ENCODE measurements at places on chromosomes 4 and X. TPM values are rescaled to one million over a fixed set of nuclear protein-coding genes. Genes with fewer than 3 reads are reported as not detected.

Gene ARHGEF38
- not detected for total RNA-seq

Gene GPR82
- total RNA-seq = not detected

Gene APELA
- not detected for total RNA-seq

Gene OTUD6A
- total RNA-seq = not detected

Gene IL13RA1
- 1.9 TPM for total RNA-seq

Gene TCEAL2
- total RNA-seq = 0.84 TPM

Gene ODAM
- not detected for total RNA-seq

Gene DIAPH2
- 9.3 TPM for total RNA-seq

Gene EDNRA
- total RNA-seq = not detected

Gene GYPE
- 0.49 TPM for total RNA-seq

Gene SYTL4
- total RNA-seq = not detected

Measured in activated naive CD4-positive, alpha-beta T cell treated with anti-CD3 and anti-CD28 coated beads for 36 hours (primary cell).